ENCODE measurements at places on chromosomes 11 and 22.

DNA sequence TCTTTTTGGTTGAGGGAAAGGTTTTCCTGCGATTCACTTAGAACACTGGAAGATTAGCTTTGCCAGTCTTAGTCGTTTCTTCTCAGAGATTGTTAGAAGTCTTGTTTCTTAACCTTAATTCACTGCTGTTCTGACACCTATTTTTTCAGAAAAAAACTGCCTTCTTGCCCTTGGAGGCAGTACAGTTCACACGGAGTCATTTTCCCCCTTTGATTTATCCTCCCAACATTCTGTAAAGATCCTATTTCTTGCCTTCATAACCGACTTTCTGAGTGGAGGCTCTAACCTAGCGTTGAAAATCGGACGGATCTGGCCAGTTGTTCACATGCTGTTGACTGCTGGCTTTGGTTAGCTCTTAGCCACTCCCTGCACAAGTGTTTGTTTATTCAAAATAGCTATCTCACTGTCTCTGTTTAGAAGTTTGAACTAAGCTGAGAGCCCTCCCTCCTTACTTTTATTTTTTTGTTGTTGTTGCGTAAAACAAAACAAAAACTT lies 737 bp downstream of the BCL2L13 start:
- no peak for DNase-seq

DNA sequence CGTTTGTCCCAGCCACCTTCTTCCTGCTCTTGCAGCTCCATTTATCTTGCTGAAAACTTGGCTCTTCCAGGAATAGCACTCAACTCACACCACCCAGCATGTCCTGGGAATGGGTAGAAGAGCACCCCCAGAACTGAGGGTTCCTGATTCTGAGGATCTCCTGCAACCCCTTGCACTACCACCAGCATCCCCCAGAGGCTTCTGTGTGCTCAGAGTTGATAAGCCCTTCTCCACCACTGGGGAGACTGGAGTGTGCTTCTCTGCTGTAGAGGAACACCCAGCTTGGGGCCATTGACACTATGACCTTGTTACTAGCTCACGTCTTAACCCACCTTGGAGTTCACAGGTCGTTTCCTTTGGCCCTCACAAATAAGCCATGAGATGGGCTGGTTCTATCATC lies 121.0 kb downstream of the GRIK4 start:
- DNase-seq: no peak

- no peak for DNase-seq
These were observed 431 bp downstream of the KMT2A start for GRCh38 chr11:118436639-118437207.

DNA sequence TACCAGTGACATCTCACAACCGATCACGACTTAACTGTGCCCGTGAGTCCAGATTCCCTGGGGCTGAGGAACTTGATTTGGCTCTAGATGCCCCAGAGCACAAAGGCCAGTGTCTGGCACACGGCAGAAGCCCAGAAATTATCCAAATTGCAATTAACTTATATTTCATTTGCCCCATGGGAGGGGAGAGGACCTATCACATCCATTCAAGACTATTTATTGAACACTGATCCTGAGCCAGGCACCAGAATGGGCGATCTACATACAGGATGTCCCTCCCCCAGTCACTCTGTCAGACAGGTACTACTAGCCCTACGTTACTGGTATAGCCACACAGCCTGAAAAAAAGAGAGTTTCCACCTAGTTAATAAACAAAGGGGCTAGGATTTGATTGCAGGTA lies 5.1 kb downstream of the DNAL4 start:
- DNase-seq: no peak

DNA sequence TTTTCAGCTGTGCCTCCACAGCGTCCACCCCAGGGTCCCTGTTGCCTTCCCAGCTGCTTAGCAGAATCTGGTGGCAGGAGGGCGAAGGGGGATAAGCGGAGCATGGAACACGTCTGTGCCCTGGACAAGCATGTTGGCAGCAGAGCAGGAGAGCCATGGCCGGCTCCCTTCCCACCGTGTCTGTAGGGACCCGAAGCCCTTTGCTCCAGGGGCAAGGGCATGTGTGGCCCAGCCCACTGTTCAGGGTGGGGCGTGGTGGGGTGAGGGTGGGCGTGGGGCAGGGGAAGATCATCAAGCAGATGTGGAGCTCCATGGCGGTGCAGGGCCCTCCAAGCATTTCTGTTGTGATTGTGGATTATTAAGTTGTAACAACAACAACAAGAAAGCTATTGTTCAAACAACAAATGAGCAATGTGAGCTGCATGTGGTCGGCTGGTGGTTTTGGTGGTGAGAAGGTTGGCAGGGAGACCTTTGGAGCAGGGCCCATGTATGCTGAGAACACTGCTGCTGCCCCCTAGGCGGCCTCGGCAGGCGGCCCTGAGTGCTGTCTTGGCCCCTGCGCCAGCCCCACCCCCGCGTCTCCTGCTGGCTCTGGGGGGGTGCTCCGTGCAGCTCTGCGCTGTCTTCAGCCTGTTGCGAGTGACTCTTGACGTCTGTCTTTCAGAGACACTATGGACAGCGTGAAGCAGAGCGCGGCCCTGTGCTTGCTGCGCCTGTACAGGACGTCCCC lies 50.9 kb downstream of the AP2A2 start:
- no peak for DNase-seq

DNA sequence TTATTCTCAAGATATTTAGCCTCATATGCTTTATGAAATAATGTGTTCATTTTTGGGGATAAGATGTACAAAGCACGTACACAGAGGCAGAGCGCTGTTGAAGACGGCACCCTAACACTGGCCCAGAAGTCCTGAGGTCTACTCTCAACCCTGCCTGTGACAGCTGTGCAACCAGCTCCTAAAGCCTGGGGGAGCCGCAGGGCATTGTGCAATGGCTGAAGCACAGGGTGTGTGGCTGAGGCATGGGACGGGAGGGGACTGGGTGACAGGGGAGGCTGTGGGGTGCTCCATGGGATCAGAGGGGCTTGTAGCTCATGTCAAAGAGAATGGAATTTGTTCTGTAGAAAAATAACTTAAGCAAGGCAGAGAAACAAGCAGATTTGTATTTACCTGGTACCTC lies 27.7 kb downstream of the FAM227A start:
- DNase-seq: no peak

- no peak for DNase-seq
These were observed 116.0 kb upstream of the DDI1 start for GRCh38 chr11:103920449-103920848.

GRCh38 chr11:125663910-125664309 lies 16.7 kb downstream of the ACRV1 start:
- no peak for DNase-seq

- no peak for DNase-seq
These were observed 7.8 kb downstream of the STK33 start for GRCh38 chr11:8586184-8586583.

- DNase-seq: no peak
These were observed 61.4 kb downstream of the NRXN2 start for GRCh38 chr11:64661614-64662013.

DNA sequence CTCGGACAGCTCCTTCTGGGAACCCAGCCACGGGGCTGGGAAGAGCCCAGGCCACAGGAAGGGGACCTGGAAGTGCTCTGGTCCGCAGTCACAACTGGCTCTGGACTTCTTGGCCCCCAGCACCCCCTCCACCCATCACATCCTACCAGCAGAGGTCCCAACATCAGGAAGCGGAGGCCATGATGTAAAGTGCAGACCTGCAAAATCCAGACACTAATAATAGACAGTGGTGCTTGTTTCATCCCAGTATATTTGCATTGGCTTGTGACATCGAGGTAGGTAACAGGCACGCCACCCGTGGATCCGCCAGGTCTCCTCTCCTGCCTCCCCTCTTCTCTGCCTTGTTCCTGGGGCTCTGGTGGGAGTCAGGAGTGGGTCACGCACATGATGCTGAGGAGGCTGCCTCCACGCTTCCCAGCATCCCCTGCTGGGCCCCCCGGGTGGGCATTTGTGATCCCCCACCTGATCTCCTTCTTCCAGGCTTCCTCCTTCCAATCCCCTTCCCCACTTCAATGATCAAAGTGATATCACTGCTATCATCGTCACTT lies 1454.0 kb downstream of the BRD1 start:
- DNase-seq: no peak

DNA sequence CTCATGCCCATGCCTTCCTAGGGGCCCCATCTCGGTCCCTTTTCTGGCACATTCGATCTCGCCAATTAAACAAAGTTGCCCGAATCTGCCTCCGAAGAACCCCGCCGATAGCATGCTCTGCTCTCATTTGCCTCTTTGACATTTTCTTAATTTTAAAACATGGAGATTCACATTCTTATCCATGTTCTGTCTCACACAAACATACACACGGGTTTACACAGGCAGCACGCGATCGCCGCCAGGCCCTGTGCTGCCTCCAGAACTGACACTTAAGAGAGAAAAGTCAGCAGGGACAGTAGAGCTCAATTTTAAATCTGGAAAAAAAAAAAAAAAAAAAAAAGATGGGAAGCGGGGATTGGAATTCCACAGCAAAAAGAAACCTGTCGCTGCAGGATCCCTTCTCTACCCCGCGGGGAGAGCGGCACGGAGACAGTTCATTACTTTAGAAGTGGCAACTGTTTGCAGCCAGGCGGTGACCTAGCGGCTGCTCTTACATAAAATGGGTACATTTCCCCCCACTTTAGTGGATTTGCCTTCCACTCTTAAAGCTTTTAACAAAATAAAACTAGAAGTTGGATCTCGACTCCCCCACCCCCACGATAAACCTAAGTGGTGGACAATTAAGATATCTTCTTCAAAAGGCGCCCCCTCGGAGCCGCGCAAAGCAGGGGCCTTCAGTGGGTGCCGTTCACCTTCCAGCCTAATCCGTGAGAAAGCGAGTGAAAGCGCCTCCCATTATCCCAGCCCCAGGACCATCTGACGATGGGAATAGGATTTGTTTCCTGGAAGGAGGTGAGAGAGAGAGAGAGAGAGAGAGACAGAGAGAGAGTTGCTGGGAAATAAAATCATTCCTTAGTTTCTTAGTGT lies 13.7 kb downstream of the PAX6 start:
- DNase-seq: no peak

DNA sequence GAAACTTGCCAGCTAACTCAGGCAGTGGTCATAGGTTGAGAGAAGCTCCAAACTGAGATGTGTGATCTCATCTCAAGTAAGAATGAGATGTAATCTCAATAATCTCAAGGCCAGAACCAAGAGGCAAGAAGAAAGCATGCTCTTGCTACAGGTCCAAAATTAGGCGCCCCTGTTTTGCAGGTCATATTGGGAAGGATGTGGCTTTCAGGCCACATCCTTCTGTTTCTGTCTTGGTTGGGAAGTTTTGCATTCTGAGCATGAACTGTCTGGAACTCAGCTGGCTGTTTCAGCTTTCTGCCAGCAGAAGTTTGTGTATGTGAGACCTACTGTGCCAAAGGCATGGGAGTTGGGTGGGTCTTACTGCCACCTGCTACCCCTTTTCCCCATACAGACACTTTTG lies 67.5 kb upstream of the MS4A8 start:
- DNase-seq: no peak

GRCh38 chr22:26436903-26437515 lies 7.9 kb downstream of the ASPHD2 start:
- DNase-seq: no peak

DNA sequence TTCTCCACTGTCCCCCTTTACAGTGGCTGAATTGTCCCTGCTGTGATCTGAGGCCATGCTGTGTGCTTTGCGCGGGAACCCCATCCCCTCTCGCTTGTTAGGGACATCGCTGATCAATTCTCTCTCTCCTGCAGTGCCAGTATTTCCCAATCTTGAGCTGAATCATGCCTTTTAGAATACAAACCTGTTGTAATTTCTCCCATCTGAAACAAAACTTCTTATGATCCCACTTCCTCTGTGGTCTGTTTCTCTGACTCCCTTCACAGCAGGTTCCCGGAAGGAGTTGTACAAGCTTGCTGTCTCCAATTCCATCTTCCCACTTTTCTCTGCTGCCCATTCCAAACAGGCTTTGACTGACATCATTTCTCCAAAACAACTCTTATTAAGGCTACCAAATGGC lies 16.8 kb downstream of the ADAMTS15 start:
- no peak for DNase-seq

- DNase-seq: no peak
These were observed 435.3 kb downstream of the NELL1 start for GRCh38 chr11:21104641-21105040.

DNA sequence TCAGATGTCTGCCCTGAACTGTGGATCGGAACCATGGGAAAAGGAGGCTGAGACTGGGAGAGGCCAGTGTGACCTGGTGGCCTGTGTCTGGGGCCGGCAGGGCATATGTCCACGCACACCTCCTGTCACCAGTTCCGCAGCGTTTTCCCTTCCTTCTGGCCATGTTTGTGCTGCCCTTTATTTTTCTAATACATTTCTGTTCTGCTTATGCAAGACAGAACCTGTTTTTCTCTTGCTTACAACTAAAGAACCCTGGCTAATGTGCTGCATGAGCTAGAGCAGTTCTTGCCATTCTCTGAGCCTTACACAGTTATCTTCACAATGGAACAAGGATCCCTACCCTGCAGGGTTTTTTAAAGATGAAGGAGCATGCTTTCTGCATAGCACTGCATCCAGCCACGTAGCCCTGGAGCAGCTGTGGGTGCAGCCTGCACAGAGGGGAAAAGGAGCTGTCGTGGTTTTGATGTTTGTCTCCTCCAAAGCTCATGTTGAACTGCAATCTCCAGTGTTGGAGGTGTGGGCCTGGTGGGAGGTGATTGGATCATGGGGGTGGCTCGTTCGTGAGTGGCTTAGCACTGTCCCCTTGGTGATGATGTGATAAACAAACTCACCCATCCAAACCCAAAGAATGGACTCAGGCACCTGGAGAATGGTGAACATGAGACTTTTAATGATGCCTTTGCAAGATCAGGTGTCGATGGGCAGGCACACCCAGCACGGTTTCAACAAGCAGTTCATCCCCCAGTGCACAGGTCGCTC lies 84.8 kb upstream of the SHANK2 start:
- no peak for DNase-seq

- DNase-seq: no peak
These were observed 33.7 kb upstream of the LINC01488 start for GRCh38 chr11:69447786-69448185.

DNA sequence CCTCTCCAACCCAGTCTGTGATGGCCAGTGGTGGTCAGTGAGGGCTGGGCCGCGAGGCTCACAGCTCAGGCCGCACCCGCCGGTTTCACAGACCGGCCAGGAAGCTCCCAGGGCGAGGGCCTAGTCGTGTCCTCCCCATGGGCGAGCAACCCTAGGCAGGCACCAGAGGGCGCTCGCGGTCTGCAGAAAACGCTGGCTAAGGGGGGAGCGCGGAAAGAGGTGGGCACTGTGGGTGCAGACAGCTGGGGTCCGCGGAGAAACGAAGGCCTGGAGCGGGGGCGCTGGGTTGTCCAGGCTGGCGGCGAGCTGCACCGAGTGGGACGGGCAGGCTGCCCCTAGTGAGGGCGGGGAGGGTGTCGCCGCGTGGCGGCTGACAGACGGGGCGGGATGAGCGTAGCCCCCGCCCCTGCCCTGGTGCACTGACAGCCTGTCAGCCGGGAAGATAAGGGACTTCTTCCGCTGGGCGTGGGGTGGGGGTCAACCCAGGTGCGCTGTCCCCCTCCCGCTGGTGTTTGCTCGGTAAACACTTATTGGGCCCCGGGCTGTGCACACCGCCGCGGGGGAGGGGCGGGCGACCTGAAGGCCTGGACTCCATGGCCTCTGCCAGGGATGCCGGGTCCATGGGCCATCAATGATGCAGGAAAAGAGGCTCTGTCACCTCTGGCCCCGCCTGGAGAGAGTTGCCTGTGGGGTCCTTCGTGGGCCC lies 7.5 kb downstream of the GP1BB start:
- peak; percentile 51 for DNase-seq

All from thoracic aorta (tissue), 2 donors.